AG04450 (cell line): ENCODE measurements at places on chromosomes 7 and 10.

- no peak for DNase-seq
These were observed 542.7 kb downstream of the LRMDA start for GRCh38 chr10:75974080-75974479.

- peak; percentile 23 for DNase-seq
These were observed 110.6 kb downstream of the EMX2 start for GRCh38 chr10:117653170-117653515.

DNA sequence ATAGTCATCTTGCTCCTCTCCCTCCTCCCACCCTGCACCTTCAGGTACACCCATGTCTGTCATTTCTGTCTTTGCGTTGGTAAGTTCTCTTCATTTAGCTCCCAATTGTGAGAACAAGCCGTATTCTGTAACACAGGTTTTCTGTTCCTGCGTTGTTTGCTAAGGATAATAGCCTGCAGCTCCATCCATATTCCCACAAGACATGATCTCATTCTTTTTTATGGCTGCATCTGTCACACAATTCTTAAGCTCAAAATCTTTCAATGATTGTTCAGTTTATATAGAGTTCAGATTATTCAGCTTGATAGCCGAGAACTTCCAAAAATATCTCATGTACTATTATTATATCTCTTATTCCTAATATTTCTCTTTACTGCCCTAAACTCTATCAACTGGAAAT lies 16.0 kb upstream of the TMEM168 start:
- DNase-seq: no peak

- peak; percentile 38 for DNase-seq
These were observed at the start of gene ASAH2B for GRCh38 chr10:50739618-50740292. Gene ASAH2B, plus strand, starts transcription at chr10:50739936. Its CDS starts 5,195 bp downstream, at chr10:50745131.

DNA sequence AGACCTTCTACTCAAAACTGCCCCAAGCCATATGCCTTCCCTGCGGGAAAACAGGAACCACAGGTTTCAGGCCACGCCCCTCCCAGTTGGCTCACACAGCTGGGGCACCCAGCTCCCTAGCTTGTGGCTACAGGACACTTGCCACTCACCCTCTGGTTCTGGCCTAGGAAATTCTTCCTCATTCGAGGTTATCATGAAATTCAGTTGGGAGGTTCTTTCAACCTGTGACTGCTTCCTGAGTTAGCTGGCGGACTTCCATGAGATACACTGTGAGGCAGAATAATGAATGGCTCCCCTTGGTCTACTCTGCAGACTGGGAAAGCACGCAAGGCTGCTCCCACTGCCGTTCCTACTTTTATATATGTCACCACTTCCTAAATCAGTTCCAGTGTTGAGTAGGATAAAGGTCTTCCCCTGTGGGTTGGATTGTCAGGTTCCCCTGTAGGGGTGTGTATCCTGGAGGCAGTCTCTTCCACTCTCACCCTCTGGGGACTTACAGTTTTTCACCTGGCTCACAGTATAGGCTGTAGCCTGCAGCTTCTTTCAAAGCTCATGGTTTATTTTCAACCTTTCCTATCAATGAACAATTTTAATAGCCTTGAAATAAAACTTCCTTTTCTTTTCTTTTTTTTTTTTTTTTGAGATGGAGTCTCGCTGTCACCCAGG lies 37.0 kb downstream of the GPR22 start:
- no peak for DNase-seq

DNA sequence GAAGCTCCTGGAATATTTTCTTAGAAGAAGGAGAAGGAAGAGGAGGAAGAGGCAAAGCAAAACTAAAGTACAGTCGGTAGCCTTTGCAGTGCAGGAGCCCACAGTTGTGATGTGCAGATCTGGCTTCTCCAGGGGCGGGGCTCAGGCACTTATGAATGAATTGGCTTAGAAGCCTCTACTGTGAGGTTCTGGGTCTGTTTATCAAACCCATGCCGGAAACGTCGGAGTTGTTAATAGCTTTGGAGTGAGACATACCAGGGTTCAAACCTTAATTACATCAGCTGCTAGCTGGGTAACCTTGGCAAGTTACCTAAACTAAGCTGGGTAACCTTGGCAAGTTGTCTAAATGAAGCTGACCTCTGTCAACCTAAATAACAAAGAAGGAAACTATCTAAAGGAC lies 89.3 kb upstream of the PITRM1 start:
- DNase-seq: no peak
